A549 treated with DMSO at 1 μM for 4 hours (cell line): ENCODE measurements at places on chromosomes 12 and 14. TPM values are rescaled to one million over a fixed set of nuclear protein-coding genes. Genes with fewer than 3 reads are reported as not detected.

ARHGEF25 gene
- 5.6 to 6.9 TPM (median 6.1 TPM) in 5 replicates for total RNA-seq

TAS2R7 gene
- not detected in 5 replicates for total RNA-seq

IFI27 gene
- 1.2 to 1.9 TPM (median 1.4 TPM) in 5 replicates for total RNA-seq

CFAP54 gene
- total RNA-seq = 0.92 to 1.5 TPM (median 1.2 TPM) in 5 replicates

NEUROD4 gene
- total RNA-seq = not detected in 5 replicates

GPR84 gene
- 0.15 TPM in 1 of 5 replicates, not detected in the others for total RNA-seq
